HepG2 (cell line): ENCODE measurements at places on chromosomes 4 and X.

- DNase-seq = no peak
Measured at GRCh38 chr4:177087060-177087459, 222.6 kb upstream of the NEIL3 start.

DNA sequence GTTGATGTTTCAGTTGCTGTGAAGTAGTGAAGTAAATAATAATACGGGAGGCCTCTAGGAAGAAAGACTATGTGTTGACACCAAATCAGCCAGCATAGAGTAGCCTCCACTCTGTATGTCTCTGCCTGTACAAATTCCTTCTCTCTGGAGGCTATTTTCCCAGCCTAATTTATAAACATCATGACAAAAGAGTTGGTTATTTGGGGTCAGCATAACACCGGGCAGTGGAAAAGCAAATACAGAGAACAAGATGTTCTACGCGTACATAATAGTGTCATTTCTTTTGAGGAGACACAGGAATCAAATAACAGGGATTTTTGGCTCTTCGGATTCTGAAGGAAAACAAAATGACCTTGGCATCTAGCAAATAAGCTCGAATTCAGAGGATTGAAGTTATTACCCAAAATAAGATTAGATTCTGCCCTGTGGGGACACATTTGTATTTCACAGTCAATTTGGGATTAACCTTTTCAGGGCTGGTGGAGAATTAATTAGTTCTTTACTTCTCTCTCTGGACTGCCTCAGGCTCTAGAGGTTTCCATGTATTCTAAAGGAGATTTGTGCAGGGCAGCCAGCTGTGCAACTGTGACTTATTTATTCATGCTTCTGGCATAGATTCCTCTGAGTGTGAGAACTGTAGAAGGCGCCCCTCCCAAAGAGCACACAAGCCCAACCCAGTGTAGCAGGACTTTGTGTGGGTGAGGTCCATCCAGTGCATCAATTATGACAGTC, 14.1 kb upstream of the SYTL4 start:
- no peak for DNase-seq

DNA sequence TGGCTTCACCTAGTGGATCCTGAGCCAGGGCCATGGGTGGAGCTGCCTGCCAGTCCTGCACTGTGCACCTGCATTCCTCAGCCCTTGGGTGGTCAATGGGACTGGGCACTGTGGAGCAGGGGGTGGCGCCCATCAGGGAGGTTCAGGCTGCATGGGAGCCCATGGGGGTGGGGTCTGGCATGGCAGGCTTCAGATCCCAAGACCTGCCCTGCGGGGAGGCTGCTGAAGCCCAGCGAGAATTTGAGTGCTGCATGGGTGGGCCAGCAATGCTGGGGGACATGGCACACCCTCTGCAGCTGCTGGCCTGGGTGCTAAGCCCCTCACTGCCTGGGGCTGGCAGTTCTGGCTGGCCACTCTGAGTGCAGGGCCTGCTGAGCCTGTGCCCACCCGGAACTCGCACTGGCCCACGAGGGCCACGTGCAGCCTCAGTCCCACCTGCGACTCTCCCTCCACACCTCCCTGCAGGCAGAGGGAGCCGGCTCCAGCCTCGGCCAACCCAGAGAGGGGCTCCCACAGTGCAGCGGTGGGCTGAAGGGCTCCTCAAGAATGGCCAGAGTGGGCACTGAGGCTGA, 270.0 kb downstream of the CENPC start:
- DNase-seq = no peak

- DNase-seq = peak; percentile 1
Measured at GRCh38 chrX:38166478-38167083, 54.1 kb downstream of the SRPX start.

DNA sequence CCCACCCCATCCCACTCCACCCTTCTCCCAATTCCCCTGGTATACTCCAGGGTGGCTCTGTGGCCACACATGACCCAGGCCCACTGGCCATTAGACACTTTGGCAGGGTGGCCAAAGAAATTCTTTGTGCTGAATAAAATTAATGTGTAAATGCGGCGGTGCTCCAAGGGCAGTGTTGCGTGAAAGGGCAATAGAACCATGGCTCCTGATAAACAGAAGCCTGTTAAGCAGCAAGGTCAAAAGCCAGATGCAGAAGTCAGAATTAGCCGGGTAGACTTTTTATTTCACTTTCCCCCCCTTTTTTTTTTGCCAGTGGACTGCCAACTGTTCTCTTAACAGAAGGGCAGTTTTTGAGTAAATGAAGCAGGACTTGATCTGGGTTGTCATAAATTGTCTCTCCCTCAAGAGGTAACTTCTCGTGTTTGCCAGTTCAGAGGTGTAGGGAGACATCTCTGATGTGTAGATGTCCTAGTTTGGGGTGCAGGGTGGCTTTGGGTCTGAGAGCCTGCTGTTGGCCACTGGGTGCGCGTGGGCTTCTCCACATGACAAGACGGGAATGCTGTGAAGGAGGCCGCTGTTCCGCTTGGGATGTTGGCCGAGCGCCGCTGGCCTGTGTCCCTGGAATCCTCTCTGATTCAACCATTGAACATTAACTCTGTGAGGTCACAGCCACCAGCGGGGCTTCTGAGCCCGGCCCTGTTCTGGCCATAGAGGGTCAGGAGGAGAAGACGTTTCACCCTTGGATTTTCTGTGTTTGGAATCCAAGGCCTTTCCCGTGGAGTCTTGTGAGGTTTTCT, 139.5 kb downstream of the TBL1X start:
- DNase-seq = no peak

- no peak for DNase-seq
Measured at GRCh38 chr4:36325499-36325898, 44.1 kb downstream of the DTHD1 start.
